ENCODE measurements at places on chromosomes 1 and 21. TPM values are rescaled to one million over a fixed set of nuclear protein-coding genes. Genes with fewer than 3 reads are reported as not detected.

Gene OR2T35
- total RNA-seq, result not detected

Gene SPATA45
- not detected for total RNA-seq

Gene RBBP5
- total RNA-seq, result 18.2 TPM

Gene MPZ
- 9.0 TPM for total RNA-seq

Gene B3GALT2
- total RNA-seq, result not detected

Gene EVA1C
- 14.7 TPM for total RNA-seq

Gene KMO
- total RNA-seq, result 0.97 TPM

Gene TTC3
- total RNA-seq, result 88.3 TPM

DNA sequence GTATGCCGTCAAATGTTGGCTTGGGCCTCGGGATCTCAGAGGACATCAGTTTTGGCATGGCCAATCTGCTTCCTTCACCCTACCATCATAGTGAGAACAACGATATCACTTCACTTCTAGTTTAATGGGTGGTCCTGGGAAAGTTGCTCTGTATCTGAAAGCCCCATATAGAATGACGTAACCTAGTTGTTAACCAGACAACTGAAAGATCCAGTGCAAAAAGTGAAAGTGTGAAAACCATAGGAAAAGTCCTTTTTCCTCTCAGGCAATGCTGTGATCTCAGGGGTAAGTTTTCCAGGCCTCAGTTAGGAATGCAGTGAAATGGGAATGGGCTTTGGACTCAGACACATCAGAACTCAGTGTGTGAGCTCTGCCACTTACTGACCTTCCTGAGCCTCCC is 18.6 kb upstream of the ATP1B1 start:
- DNase-seq, result no peak

DNA sequence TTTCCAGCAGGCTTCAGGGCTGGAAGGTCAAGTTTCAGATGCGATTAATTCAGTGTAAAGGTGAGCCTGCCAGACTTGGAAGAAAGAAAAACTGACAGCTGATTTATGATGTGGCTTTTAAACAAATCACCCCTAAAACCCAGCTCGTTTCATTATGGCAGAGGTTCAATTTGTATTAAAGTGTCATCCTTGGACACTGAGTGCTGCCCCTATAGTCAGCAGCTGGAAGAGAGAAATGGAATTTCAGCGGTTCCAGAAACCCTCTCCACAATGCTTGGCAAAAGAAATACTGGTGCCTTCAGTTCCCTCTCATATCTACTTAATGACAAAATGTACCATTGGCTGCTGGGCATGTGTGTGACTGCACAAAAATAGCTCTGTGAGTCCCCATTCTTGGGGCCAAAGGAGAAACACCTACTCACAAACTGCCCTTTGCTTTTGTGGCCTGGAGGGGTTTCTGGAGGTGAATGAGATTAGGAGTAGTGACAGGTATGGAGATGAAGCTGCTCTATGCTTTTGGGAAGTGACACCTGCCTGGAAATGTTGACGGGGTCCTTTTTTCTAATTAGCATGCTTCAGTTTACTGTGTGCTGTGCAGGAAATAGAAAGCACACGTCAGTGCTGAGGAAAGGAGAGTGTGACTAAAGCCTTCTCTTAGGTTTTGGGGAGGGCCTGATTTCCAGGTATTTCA is 95.1 kb upstream of the TSPAN2 start:
- no peak for DNase-seq

DNA sequence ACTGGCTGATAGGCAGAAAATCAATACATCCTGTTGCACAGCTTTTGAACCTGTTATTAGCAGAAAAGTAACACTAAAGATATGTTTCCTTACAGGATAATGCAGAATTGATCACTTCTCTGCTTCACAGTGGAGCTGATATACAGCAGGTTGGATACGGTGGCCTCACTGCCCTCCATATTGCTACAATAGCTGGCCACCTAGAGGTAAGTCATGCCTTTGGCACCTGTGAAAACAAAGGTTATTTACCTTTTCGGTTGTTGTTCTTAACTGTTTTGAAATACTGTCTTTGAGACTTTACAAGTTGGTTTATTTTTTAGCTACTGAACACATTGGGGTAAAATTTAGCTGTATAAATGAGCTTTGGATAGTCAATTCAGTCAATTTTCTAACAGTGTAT is 36.3 kb downstream of the TNNI3K start:
- DNase-seq, result no peak

DNA sequence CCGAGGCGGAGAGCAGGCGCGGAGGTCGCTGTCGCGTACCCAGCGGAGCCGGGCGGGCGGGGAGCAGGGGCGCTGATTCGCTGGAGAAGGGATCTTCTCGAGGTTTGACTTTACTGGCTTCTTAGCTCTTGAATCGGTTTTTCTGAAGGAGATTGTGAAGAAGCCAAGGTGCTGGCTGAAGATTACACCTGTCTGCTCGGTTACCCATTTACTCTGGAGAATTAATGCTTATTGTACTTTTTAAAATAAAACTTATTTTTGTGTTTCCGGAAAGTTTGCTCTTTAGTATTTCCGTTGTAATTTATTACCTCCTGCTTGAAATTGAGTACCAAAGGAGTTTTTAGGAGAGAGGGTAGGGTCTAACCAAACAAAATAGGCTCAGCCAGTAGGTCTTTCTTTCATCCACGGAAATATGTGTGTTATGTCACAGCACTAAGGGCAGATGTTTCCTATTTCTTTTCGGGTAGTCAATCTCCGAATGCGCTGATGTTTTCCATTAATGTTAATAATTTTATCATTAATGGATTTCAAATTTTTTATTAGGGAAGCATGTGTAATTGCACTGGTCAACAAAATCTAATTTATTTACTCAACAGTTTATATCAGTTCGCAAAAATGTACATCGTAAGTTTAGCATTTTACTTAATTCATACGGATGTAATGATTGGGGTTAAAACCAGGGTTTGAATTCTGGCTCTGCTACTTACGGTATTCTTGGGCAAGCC is 510 bp upstream of the GNG5 start:
- DNase-seq, result no peak

DNA sequence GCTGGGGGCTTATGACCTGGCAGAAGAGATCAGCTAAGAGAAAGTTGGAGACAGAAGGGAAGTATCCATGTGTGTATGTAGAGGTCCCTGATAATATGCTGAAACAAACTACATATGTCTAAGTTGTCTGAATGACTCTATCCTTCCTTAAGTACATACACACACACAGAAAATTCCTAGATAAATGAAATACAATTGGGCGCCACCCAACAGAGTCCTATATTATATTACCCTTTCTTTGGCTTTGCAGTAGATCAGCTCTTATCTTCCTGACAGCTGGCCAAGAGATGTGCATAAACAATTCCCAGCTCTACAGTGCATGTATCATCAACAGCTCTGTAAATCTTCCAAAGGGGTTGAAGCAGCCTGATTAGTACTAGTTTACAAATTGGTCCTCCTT is 40.1 kb downstream of the SORT1 start:
- DNase-seq, result no peak

GRCh38 chr1:175731581-175731980 is 11.8 kb downstream of the TNR start:
- no peak for DNase-seq

DNA sequence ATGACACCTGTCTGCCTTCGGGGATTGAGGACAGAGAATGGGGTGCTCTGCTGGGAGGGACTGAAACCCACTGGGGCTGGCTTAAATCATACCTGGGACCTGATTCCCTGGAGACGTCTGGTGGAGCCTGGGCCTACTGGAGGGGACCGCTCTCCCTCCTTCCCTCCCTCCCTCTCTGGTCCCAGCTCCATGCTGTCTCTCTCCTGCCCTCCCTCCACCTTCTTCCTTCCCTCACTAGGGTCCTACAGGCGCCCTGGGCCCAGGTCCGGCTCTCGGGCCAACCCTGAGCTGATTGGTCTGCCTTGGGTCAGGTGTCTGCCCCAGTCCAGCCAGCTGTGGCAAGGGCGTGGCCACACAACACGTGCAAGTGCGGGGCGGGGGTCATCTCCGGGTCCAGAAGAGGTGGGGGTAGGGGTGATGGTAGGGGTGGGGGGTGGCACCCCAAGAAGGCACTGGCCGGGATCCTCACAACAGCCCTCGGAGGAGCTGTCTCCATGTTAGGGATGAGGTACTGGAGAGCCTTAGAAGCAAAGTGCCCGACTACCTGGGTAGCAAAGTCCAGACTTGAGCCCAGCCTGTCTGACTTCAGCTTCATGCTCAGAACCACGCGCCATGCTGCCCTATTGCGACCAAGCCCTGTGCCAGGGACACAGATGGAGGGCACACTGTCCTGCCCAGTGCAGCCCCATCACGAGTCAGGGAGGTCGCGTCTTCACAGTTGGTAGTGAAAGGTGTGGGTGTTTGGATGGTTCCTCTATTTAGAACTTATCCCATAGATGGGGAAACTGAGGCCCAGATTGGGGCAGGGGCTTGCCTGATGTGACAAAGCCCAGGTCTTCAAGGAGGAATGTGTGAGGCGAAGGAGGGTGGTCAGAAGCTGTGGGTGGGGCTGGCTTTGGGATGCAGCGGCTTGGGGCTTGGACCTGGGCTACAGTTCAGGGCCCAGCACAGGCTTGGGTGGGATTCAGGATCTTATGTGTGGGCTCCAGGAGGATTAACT is 574.1 kb downstream of the PTPRU start:
- DNase-seq, result no peak

GRCh38 chr1:54310439-54311328 is 95.5 kb downstream of the SSBP3 start:
- peak; percentile 40 for DNase-seq

DNA sequence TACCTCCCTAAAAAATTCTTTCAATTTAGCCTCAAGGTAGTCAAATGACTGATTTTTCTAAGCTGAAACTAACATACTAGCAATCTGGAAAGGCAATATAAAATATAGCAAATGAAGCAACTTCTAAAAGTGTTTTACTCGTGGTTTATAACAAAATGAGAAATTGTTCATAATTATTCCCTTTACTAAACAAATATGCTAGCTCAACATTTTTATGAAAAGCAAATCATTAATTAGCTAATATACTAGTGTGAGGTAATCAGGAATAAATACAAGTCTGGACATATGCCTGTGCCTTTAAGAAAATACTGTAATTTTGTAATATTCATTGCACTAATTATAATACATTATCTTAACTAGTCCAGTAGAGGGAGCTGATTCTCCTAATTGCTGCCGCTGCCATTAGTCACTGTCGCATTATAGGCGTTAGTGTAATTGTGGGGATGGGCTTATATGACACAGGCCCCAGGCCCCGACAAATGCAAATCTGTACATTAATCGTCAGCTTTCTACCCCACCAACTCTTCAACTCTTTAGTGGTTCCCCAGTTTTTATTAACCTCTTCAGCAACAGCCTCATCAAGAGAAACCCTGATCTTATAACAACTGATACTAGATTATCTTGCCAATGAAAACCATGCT is 160.9 kb downstream of the GABPA start:
- peak; percentile 45 for DNase-seq

- no peak for DNase-seq
Observed at GRCh38 chr21:27534206-27534605, 567.3 kb upstream of the ADAMTS5 start.

- DNase-seq, result peak; percentile 69
Observed at GRCh38 chr21:34367320-34367935, 3.6 kb downstream of the KCNE2 start.

DNA sequence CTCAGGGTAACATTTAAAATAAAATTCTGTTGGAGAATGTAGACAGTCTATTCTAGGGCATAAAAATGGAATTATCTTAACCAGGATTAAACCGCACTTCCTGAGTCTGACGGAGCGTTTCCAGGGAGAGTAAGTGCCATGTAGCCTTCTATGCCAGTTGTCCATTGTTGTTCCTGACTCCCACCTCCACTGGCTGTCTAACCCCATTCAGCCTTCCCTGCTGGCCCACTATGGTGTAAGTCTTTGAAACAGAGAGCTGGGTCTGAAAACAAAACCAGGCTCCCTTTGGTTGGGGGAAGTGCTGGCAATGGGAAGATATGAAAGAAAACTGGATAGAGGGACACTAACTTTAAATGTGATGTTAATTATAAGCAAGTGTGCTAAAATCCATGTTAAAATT is 71.2 kb upstream of the CNN3 start:
- DNase-seq, result no peak

GRCh38 chr1:85607126-85607920 is 26.8 kb downstream of the CCN1 start:
- no peak for DNase-seq

DNA sequence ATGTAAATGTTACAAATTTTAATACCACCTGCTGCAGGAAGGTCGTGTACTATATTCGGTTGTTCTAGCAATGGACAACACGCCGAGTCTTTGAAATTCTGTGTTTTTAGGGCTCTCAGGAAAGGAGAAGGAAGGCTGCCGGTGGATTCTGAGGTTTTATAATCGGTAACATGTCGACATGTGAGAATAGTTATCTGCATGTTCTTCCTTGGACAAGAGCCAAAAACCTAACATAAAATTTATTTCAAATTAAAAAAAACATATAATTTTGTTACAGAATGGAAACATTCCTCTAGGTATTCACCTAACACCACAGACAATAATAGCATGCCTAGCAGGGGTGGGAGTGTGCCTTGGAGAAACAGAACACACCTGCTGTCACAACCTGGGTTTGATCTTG is 4.8 kb downstream of the PSMG1 start:
- no peak for DNase-seq

DNA sequence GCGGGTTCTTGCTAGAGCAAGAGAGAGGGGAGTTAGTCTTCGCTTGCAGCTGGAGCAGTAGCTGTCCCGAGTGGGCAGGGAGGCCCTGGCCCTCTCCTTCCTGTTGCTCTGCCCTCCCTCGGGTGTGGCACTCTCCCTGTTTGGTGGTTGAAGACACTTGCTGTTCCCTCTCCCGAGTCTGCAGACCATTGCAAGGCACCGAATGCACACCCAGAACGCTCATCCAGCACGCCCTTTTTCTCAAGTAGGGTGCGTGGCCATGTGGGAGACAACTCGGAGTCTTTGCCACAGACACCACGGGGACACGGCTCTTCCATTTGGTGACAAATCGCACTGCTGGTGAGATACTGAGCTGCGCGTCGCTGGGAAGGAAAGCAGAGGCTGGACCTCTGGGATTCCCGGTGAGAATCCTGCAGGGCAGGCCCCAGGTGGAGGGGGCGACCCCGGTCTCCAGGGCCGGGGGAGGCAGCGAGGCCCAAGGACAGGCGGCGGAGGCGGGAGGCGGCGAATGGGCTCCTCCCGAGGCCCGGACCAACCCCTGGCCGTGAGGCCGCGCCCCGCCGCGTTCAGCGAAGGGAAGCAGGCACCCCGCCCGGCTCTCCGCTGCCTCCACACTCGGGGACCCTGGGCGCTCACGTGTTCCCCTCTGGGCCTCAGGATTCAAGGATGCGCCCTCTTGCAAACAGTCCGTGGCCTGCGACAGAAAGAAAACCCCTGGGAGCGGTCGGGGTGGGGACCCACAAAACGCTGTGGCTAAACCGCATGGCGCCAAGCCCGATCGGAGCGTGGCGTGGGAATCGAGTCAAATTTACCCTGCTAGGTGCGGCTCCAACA is 10.4 kb upstream of the TMEM200B start:
- DNase-seq, result no peak

GRCh38 chr1:29234471-29234870 is 1.9 kb upstream of the PTPRU start:
- no peak for DNase-seq

DNA sequence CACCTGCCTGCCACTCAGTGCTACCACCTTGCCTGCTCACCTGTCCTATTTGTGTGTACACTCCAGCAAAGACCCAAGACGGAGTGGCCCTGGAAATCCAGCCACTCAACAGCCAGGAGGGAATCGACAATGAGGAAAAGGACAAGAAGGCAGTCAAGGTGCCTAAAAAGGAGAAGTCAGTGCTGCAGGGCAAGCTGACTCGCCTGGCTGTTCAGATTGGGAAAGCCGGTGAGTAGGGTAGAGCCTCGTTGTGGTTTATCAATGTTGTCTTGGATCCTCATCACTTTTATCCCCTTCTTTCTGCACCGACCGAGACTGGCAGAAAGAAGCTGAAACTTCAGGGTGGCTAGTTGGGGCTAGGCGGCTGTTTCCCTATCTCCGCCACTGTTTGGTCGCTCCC is 61.4 kb upstream of the LAX1 start:
- DNase-seq, result no peak
